NCI-H1417 treated with DMSO at 0.1 percent for 48 hours (cell line): ENCODE measurements at places on chromosomes 12 and 14.
A peak's percentile ranks its signal among the peaks of the same experiment; 100 is the strongest.

DNA sequence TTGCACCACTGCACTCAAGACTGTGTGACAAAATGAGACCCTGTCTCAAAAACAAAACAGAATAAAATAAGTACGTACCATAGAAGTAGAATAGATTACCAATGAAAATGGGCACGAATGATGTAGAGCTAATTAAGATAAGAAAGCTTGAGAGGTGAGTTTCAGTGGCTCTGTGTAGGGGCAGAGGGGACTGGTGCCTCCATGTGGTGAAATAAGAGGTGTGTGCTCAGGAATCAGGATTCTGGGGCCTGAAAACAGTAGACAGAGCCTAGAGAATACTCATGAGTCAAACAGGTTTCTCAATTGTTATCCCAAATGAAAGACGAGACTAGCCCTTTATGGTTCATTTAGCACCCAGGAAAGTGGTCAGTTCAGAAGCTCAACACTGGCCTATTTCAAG lies 1145.1 kb downstream of the FLRT2 start:
- DNase-seq: no peak

DNA sequence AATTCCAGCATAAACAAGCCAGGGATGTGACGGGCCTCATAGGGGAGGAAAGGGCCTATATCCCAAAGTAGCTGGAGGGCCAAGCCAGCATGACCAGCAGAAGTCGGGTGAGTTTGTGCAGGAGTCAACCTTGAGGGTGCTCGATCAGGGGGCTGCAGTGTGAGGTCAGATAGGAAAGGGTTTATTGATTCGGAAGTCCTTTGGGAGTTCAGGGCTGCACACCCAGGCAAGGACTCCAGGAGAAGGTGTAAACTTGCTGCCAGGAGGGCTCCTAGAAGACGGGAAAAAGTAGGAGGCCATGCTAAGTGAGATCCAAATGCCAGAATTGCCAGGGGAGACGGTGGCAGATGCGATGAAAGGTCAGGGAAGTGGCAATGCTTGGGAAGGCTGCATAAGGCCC lies 3.4 kb upstream of the OAS2 start:
- no peak for DNase-seq

- peak; percentile 99 for DNase-seq
These were observed at the start of the genes ERG28 and TTLL5 for GRCh38 chr14:75660630-75661498. TSS of gene ERG28 (minus strand) at chr14:75660876. CDS start at chr14:75657502, 3,374 bp downstream. TSS of gene TTLL5 (plus strand) at chr14:75661246. CDS start at chr14:75663150, 1,904 bp downstream.

GRCh38 chr14:100076606-100077005 lies 11.4 kb downstream of the EVL start:
- no peak for DNase-seq

DNA sequence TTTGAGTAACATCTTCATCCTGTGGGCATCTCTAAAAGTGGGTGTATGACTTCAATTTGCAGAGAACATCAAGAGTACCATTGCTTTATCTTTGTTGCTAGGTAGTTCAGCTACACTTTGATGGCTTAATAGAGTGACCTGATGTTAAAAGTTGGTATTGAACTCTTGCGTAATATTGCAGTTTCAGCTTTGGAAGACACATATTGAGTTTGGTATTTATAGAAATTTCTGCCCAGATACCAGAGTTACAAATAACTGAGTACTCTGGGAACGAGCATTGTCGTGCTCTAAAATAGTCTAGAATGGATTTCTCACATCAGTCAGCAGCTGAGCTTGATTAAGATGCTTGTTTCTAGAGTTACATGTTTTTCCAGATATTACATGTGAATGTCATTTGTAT lies 24.8 kb upstream of the AKAP5 start:
- DNase-seq: no peak

GRCh38 chr14:70995671-70996070 lies 88.4 kb downstream of the PCNX1 start:
- DNase-seq: no peak

- DNase-seq: no peak
These were observed 39.6 kb downstream of the GUCY2C start for GRCh38 chr12:14656846-14657245.

- no peak for DNase-seq
These were observed 34.8 kb downstream of the DIO3 start for GRCh38 chr14:101595887-101596721.

DNA sequence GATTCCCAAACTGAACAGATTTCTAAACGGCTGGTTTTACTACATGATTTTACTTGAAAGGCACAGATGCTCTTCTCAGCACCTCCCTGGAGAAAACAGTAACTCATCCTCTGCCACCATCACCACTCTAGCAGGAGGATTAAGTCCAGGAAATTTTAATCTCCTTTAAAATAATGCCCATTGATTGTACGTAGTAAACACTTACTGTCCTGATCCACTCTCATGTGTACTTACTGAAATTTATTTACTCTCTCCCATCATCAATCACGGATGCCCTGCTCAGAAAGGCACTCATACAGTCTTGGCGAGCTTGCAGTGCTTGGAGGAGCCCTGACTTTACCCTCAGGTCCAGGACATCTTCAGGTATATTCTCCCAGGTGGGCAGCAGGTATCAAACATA lies 239.8 kb upstream of the EGLN3 start:
- DNase-seq: no peak

- peak; percentile 69 for DNase-seq
These were observed 52.2 kb downstream of the PAPOLA start for GRCh38 chr14:96554315-96554910.

GRCh38 chr14:39097159-39097558 lies 5.9 kb downstream of the SEC23A start:
- no peak for DNase-seq

DNA sequence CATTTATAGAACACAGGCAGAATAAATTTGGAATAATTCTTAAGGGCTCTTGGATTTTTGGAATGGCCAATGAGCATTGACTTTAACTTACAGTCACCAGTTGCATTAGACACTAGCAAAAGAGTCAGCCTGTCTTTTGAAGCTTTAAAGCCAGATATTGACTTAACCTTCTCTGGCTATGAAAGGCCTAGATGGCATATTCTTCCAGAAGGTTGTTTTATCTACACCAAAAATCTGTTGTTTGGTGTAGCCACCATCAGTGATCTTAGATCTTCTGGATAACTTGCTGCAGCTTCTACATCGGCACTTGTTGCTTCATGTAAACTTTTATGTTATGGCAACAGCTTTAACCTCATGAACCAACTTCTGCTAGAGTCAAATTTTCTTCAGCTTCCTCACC lies 10.4 kb downstream of the PCNX1 start:
- DNase-seq: no peak

DNA sequence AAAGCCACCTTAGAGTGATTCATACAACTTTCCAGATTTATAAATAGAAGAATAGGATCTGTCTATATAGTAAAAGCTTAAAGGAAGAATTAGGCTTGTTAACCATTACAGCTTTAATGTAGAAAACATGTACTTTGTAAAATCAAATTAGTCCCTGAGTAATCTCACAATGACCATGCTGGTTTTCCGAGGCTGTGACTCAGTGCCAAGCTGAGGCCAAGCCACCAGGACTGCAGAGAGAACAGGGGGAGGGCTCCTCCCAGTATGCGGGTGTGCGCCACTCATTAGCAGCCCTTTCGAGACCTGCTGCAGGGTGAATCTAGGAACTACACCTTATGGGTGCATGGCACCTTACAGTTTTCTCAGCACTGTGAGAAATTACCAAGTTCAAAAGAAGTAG lies 167.0 kb downstream of the EFCAB11 start:
- DNase-seq: no peak

GRCh38 chr14:42141328-42141727 lies 534.7 kb downstream of the LRFN5 start:
- DNase-seq: no peak

DNA sequence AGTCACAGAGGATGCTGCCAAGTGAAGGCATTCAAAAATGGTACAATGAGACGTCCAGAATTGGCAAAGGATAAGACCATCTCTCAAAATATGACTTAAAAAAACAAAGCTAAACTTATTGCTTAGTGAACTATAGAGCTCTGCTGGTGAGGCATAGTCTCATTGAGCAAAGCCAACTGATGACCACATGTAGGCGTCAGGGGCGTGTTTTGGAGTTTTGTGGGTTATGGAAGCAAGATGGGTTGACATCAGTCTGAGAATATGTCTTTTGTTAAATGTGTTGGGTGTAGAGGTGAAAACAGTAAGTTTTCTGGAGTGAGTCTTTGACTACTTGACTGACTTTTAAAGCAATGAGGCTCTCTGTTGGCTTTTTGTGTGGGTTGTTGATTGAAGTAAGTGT lies 47.2 kb downstream of the ATL1 start:
- DNase-seq: no peak

DNA sequence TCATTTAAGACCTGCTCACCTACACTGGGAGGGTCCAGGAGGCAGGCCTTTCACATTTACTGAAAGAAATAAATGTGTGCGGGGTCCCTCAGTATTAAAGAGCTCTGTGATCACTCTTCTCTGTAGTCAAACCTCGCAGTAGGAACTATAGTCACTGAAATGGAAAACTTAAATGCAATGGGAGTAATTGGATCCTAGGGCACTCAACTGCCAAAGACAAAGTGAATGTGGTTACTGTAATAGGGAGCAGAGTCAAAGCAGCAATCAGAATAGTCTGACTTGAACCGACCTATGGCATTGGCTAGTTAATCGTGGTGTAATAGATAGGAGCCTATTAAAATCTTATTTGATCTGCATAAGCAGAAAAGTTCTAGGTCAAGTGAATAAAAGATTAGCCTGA lies 26.6 kb upstream of the DYRK2 start:
- DNase-seq: no peak

GRCh38 chr14:51873221-51873893 lies 12.9 kb downstream of the GNG2 start:
- peak; percentile 97 for DNase-seq

GRCh38 chr12:101839324-101840283 lies 8.8 kb upstream of the GNPTAB start:
- no peak for DNase-seq

- no peak for DNase-seq
These were observed 270.3 kb upstream of the AMIGO2 start for GRCh38 chr12:47350062-47350408.

- peak; percentile 10 for DNase-seq
These were observed 198.2 kb downstream of the TSPAN9 start for GRCh38 chr12:3275171-3276041.

- no peak for DNase-seq
These were observed 653.3 kb downstream of the NRXN3 start for GRCh38 chr14:78823516-78823915.
